PC-9 (cell line): ENCODE measurements at places on chromosomes 1 and 21. TPM values are rescaled to one million over a fixed set of nuclear protein-coding genes. Genes with fewer than 3 reads are reported as not detected.
A peak's percentile ranks its signal among the peaks of the same experiment; 100 is the strongest.

GRCh38 chr1:231629132-231629531, 2.5 kb downstream of the DISC1 start:
- H3K27me3 ChIP-seq: no peaks in the 10 kb centered on the region
- H3K36me3 ChIP-seq: no peaks in the 10 kb centered on the region
- no peak overlapping the region for H3K4me3 ChIP-seq
- DNase-seq: no peak
- no peak overlapping the region for H3K27ac ChIP-seq

DNA sequence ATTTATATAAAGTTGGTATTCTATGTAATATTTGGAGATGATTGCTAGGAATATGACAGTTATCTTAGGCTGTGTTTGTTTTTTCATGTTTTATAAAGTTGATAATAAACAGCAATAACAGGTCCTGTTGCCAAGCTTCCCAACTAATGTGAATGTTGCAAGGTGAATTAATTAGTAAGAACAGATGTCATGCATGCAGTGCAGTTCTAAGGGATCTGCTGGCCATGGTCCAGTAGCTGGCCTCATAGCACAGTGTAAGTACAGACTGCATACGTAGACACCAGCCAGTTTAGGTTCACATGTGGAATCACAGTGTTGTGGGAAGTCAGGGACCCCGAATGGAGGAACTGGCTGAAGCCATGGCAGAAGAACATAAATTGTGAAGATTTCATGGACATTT, 478.2 kb downstream of the NEGR1 start:
- no peaks in the 10 kb centered on the region for H3K27me3 ChIP-seq
- no peaks in the 10 kb centered on the region for H3K4me1 ChIP-seq
- DNase-seq: no peak
- no peak overlapping the region for H3K4me3 ChIP-seq

GRCh38 chr1:96296991-96297390, 424.6 kb upstream of the PTBP2 start:
- no peaks in the 10 kb centered on the region for H3K27me3 ChIP-seq
- H3K27ac ChIP-seq: no peak overlapping the region
- H3K4me1 ChIP-seq: no peaks in the 10 kb centered on the region
- H3K36me3 ChIP-seq: no peaks in the 10 kb centered on the region
- no peak for DNase-seq

The MCOLN2 gene
- 0.23 TPM in 1 of 2 replicates, not detected in the other for total RNA-seq

The SDE2 gene
- total RNA-seq: 16.0 and 17.3 TPM in 2 replicates

DNA sequence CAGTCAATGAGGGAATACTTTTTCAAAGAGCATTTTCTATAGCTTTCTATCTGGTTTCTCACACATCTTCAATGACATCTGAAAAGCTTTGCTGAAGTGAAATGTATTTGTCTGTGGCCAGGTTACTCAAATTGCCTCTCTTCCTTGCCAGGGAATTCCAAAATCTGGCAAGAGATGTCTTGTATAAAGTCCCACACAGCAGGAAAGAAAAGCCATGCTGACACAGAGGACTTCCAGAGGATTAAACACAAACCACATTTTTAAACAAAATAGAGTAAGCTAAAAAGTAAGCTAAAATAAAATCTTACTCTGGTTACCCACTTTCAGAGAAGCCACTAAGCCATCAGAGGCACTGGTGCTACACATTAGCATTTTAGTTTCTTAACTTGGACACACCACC, 93.1 kb upstream of the BCAR3 start:
- H3K36me3 ChIP-seq: peaks cover 44% of the 10 kb centered on the region
- H3K4me3 ChIP-seq: peak overlapping the region; percentile 72
- peak overlapping the region; percentile 95 for H3K27ac ChIP-seq
- no peak for DNase-seq
- H3K27me3 ChIP-seq: no peaks in the 10 kb centered on the region

DNA sequence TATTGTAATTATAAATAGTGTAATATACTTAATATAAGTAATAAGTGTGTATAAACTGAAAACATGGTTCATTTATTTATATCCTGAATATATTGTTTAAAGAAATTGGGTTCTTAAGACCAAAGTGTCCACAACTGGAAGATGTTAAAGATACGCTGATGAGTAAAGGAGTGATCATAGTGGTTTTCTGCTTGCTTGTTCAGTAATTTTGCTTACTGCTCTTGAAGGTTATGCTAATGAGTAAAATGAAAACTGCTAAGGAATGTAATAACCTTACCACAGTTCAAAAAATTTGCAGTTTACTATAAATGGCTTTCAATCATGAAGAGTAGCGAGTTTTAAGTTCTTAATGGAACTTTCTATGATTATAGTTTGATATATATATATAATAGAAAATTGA, 22.0 kb downstream of the DONSON start:
- peaks cover 10% of the 10 kb centered on the region; the same call in 1 of the 2 replicates for H3K36me3 ChIP-seq
- no peak overlapping the region for H3K27ac ChIP-seq
- H3K27me3 ChIP-seq: no peaks in the 10 kb centered on the region

DNA sequence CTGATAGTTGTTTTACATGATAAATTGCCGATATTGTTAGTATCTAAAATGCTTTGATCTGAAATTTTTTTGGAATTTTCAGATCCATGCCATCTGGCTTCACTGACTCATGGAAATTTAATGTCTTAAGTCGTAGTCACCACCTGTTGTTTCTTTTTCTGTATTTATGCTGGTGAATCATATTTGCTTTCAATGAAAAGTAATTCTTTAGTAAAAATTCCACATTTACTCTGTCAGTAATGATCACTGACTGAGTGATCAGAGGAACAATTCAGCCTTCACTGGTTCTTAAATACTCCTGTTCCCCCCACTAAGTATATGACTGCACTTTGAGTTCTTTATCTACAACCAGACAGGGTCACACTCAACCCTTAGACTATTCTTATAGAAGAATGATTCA, 185.6 kb upstream of the NRIP1 start:
- DNase-seq: no peak
- no peaks in the 10 kb centered on the region for H3K36me3 ChIP-seq
- peaks cover 14% of the 10 kb centered on the region for H3K4me1 ChIP-seq
- H3K4me3 ChIP-seq: no peak overlapping the region
- no peak overlapping the region for H3K27ac ChIP-seq
- no peaks in the 10 kb centered on the region for H3K27me3 ChIP-seq

DNA sequence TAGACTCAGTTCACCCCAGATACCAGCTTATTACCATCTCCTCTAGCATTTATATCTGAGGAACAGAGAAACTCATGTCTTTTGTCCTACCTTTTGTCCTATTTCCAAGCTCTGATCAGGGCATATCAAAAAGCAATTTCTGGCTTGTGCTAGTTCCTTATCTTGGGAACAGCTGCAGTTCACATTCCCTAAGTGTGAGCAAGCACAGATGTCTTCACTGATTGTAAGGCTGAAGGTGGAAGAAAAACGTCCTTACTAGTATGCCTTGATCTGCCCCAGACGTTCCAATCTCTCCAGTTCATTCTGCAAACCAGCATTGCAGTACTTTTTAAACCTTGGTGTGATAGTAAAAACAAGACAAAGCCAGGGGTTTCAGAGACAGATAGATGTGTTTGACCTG, 139.8 kb downstream of the NCAM2 start:
- H3K4me3 ChIP-seq: no peak overlapping the region
- H3K27ac ChIP-seq: no peak overlapping the region
- H3K4me1 ChIP-seq: no peaks in the 10 kb centered on the region
- no peaks in the 10 kb centered on the region for H3K27me3 ChIP-seq
- H3K36me3 ChIP-seq: no peaks in the 10 kb centered on the region
- no peak for DNase-seq

DNA sequence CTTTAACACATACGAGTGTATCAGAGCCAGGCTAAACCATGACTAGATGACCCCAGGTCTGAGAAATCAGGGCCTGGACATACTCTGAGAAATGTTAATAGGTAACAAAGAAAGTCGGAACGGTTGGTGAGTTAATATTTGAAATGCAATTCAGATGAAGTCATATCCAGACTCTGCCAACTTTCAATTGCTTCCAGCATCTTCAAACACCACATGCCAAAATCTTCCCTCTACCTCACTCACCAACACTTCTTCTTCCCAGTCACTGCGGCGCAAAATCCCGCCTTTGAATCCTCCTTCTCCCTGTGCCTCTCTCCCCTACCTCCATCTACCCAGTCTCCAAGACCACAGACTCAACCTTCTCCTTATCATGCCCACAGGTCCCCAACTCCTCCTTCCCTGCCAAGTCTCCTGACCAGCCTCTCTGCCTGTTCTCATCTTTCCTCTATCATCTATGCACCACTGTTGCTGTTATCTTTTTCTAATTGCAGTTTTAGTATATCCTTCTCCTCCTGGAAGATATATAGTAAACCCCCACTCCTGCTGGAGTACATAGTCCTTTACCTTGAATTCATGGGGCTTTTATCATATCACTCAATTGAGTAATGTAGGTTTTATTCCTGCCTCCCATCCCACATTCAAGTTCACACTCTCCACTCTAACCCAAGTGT, 41.3 kb downstream of the ZBTB18 start:
- no peak overlapping the region for H3K27ac ChIP-seq
- no peaks in the 10 kb centered on the region for H3K27me3 ChIP-seq
- H3K4me3 ChIP-seq: no peak overlapping the region
- H3K4me1 ChIP-seq: no peaks in the 10 kb centered on the region
- no peak for DNase-seq

GRCh38 chr1:202625416-202626360, 84.6 kb downstream of the SYT2 start:
- no peak overlapping the region for H3K27ac ChIP-seq
- no peak for DNase-seq
- H3K4me3 ChIP-seq: no peak overlapping the region
- no peaks in the 10 kb centered on the region for H3K36me3 ChIP-seq
- H3K4me1 ChIP-seq: no peaks in the 10 kb centered on the region

- H3K27me3 ChIP-seq: no peaks in the 10 kb centered on the region
- peaks cover 18% of the 10 kb centered on the region for H3K4me1 ChIP-seq
- no peak overlapping the region for H3K27ac ChIP-seq
These were observed 104.5 kb upstream of the COL6A1 start for GRCh38 chr21:45877171-45877438.

The CLCA4 gene
- not detected in 2 replicates for total RNA-seq

The CACHD1 gene
- 3.1 and 3.8 TPM in 2 replicates for total RNA-seq
